ENCODE measurements at places on chromosomes 2 and 18.

DNA sequence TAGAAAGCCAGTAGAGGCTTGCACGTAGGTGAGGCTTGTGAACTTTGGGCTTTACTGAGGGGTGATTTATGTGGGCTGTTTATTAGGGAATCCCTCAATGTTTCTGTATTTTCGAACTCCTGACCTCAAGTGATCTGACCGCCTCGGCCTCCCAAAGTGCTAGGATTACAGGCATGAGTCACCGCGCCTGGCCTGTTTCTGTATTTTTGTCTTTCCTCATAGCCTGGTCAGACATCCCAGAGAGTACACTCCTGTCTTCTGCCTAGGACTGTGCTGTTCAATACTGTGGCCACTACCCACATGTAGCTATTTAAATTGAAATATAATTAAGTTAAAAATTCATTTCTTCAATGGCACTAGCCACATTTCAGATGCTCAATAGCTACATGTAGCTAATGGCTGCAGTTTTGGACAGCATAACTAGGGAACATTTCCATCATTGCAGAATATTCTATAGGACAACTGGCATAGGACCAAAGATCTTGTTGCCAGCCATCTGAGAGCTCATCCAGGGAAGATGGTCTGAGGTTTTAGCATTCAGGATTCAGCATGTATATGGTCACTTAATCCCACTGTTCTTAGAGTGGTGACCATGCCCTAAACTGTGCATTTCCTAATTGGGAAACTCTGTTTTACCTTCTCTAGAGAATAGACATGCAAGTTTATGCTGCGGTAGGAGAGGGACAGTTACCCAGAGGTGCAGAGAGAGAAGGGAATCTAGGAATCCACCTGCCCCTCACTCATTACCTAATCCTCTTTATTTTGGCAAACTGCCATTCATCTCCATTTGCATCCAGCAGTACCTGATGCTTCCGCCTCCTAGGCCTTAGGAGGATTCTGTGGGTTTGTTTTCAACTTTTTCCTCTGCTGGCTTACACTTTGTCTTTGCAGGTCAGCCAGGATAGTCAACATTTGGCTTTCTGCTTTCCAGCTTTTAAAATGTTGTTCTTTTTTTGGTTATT lies 64.4 kb downstream of the LCLAT1 start:
- DNase-seq, result no peak

GRCh38 chr2:69210385-69210784 lies 176.6 kb downstream of the GFPT1 start:
- DNase-seq, result no peak

GRCh38 chr2:113072584-113072983 lies 4.8 kb downstream of the IL1F10 start:
- DNase-seq, result no peak

DNA sequence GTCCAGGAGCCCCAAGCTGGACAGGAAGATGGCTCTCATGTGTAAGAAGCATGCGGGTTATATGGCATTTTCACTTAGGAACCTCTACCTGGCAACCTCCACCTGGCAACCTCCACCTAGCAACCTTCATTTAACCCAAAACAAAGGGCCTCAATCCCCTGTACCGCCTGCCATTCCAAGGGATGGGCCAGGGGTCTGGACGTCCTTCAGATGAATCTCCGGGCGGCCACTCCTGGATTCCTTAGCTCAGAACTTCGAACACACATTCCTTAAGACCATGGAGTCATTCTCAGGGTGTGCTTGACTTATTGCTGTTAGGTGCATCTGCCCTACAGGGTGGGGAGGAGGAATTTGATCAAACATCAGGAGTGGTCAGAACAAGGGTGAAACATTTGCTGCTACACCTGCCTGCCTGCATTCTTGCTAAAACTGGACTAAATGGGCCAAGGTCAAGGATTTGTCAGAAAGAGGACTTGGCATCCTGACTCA lies 277.6 kb downstream of the PHLPP1 start:
- no peak for DNase-seq

Measured in mesothelial cell of epicardium (in vitro differentiated cells).